NCI-H1105 (cell line): ENCODE measurements at places on chromosomes 3 and 15.
A peak's percentile ranks its signal among the peaks of the same experiment; 100 is the strongest.

DNA sequence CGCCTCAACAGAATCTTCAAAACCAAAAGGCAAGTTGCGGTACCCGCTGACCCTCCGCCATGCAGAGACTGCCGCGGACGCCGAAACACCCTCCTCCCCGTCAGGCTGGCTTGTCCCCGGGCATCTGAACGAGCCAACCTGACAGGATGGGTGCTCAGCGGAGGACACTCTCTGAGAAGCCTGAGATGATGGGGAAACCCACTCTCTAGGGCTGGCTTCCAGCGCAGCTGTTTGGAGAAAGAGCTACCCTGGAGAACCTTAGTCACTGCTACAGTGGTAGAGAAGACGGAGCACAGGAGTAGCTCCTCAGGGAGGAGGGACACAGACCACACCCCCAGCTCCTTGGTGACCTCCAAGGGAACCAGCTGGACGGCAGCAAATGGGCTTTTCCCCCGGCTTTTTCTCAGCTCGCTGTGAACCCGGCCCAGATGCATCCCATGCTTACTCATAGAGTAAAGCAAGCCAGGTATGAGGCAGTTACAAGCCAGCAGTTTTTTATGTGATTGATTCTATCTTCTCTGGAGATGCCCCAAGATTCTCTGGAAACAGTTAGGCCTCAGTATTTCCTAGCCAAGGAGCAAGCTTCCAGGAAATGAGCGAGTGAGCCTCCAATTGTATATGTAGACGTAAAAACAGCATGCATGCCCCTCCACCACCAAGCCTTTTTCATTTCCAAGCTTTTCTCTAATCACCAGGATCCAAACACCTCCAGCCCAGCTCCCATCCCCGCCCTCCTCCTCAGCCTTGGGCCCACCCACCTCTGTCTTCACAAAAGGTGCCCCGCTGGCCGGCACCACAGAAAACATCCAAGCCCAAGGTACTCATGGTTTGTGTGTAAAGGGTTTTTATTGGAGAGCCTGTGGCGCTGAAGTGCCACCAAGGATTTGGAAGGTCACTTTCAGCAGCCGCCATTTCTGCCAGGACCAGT is 38.7 kb downstream of the FAM174B start:
- no peak for DNase-seq

- DNase-seq, result no peak
Observed at GRCh38 chr3:131009698-131010097, 16.9 kb downstream of the ASTE1 start.

DNA sequence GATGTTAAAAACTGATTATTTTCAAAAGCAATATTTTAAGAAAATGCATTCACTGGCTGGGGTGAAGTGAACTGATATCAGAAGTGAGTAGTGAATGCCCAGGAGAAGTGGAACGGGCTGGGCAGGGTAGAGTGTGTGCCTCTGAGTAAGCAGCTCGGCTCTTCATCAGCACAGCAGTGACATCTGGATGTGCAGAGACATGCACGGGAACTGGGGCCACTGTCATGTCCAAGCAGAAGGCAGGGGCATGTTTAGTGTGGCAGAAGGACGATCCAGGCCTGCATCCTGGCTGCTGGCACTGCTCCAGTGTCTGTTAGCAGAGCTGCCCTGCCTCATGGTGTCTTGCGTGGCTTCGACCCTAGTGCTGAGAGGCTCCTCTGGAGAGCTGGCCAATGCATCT is 305.6 kb upstream of the LRRFIP2 start:
- DNase-seq, result no peak

GRCh38 chr15:40456299-40456712 is 14.5 kb upstream of the CHST14 start:
- DNase-seq, result no peak

DNA sequence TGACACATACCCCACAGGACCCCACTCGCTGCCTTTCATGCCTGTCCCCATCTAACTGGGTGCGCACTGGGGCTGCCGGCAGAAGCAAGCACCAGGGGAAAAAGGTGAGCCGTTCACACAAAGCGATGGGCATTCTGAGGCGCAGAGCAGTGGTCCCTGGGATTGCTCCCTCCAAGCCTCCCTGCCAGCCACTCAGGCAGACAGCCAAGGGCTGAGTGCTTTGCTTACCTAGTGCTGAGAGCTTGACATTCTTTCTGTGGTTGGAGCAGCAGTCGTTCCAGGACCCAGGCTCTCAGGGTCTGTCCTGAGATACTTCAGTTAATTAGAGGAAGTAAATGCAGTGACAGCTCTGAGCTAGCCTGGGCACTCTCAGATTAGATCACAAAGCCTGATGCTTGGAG is 5.7 kb downstream of the ESYT3 start:
- DNase-seq, result peak; percentile 61

GRCh38 chr3:21326704-21327475 is 424.1 kb downstream of the ZNF385D start:
- DNase-seq, result no peak

DNA sequence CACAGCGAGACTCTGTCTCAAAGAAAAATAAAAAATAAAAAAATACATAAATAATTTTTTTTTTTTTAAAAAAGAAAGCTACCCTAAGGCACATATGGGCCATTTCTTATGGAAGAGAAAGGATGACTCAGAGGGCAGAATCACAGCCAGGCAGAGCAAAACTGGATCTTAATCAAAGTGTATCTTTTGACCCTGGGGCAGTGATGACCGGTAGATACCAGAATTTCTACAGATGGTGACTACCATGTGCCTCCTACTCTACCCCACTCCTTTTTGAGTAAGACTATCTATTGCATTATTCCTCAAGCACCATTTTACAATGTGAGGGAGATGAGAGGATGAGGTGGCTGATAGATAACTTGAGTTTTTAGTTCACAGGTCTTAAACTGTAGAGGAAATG is 26.0 kb downstream of the TARS3 start:
- DNase-seq, result no peak

DNA sequence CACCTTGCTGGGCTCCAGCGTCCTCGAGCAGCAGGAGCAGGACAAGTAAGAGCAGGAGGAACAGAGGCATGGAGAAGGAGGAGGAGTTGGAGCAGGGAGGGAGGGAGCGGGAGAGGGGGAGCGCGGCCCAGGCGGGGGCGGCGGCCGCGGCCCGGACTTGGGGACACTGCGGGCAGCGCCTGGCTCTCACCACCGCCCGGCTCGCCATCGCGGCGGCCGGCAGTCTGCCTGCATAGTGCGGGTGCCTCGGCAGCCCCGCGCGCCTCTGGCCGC is 440 bp downstream of the DCBLD2 start:
- DNase-seq, result peak; percentile 51
